ENCODE measurements at places on chromosomes 12 and 14. TPM values are rescaled to one million over a fixed set of nuclear protein-coding genes. Genes with fewer than 3 reads are reported as not detected.

The CLEC4A gene
- total RNA-seq = not detected

The EIF2S3B gene
- 0.63 TPM for total RNA-seq

The SLC5A8 gene
- not detected for total RNA-seq

The KIAA0586 gene
- total RNA-seq = 50.3 TPM

The TMEM63C gene
- total RNA-seq = 4.0 TPM

The POTEG gene
- 0.12 TPM for total RNA-seq

The SERPINA5 gene
- total RNA-seq = not detected

- no peak for DNase-seq
These were observed 267.4 kb downstream of the ALG10 start for GRCh38 chr12:34289431-34290380.

- DNase-seq = no peak
These were observed 725.0 kb upstream of the FLRT2 start for GRCh38 chr14:84804895-84805294.

GRCh38 chr12:84638811-84639368 is 273.7 kb downstream of the SLC6A15 start:
- no peak for DNase-seq

DNA sequence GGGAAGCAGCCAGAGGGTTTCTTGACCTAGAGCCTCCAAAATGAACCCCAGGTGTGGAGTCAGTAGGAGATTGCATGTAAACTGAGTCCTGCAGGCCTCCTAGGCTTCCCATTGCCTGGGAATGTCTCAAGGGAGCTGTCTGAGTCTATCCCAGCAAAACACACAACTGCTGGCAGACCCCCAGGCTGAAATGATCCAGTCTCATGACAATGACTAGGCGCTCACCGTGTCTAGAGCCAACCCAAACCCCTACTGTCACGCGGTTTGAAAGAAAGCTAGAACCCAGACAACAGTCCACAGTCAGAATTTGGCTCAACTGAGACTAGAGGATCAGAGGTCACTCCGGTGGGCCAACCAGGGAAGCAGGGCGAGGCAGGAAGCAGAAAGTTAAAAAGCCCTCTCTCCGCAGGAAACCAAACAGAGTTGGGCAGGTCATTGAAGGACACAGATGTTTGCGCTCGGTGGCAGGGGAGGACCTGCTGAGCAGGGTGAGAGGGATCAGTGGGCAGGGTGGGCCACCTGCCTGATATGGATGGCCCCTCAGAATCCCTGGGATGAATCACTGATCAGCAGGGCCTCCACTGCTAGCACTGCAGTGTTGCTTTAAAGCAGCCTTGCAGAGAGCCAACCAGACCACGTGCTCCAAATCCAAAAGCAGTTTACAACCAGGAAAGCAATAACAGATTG is 23.8 kb downstream of the ACTN1 start:
- DNase-seq = no peak

DNA sequence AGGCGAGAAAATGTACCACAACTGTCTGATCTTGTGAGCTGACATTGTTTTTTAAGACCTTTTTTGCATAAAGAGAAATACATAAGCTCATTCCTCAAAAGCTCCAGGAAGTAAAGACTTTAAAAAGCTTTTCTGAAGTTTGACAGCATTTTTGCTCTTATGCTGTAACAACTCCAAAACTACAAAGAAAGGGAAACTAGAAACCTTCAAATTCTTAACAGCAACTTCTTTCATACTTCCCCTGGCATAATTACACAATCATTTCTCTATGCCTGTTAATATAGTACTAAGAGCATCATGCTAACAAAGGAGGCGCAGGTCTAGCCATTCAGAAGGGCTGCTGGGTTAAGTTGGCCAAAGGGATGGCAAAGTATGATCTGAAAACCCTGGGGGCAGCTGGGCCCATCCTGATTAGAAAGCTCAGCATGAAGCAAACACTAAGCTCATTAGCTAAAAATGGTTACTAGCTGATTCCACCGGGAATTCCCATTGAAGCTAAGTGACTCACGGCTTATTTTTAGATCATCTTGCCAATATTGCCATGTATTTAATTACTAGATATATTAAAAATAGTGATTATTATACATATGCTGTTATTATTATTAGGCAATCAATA is 26.1 kb upstream of the ANP32D start:
- no peak for DNase-seq

DNA sequence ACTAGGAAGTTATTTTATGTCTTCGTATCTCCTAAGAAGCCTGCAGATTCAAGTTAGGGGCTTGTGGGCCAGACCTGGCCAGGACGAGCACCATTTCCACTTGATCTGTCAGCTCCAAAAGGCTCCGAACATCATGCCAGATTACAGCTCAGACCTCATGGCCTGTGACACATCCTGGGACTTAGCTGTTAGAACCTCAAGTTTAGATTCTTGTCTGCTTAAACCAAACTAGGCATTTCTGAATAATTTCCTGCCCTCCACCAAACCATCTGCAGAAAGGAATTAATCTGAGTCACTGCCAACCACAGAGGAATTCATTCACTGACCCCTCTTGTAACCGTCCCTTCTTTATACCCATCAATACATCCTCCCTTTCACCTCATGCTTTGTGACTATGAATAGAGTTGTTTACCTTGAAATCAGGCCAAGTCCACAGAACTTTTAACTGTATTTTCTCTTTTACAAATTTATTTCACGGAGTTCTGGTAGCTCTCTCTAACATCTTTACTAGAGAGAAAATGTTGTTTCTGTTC is 120.3 kb downstream of the FBXL14 start:
- peak; percentile 95 for DNase-seq

DNA sequence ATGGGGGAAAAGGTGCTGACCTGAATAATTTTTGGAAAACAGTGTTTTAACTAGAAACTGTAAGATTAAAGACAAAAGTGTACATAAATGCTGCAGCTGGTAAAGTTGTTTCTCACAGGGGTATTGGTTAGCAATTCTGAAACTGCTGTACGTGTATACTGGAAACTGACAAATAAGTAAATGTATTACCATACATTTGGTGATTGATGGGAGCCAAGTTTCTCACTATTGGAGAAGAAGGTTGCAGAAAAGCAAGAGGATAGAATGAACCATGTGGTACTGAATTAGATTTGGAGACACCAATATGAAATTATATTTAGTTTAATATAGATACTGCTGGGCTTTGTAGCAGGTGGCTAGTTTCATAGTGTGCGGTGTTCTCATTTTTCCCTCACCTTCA is 19.6 kb upstream of the FBXO33 start:
- no peak for DNase-seq

- DNase-seq = no peak
These were observed 74.2 kb upstream of the BDKRB2 start for GRCh38 chr14:96130391-96130790.

DNA sequence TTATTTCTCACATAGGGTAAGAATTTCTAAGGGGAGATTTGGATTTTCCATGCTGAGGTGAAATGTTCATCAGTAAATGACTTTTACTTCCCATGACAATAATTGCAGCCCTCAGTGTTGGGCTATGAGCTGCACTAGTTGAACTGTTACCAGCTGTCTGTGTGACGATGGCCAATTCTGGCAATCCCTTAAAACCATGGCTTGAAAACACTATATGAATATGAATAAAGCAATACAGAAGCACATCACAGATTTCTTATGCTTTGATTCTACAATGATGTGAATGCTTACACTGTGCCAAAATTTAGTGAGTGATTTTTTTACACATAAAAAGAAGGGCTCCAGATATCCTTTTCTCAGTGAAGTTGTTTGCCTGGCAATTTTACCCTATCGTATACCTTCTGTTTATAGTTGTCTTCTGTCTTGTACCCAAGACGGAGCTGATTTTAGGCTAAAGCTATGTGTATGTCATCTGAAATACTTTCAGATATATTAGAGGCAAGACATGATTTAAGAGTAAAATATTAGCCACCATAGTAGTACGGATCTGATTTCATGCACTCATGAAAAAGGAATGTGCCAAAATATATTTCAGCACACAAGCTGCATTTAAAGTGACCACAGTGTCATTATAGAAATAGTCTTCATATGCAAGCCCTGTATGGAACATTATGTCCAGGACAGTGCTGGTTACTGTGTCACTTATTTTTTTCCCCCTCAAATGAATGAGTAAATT is 52.0 kb downstream of the SLC38A4 start:
- DNase-seq = peak; percentile 65

GRCh38 chr12:89969093-89969492 is 260.5 kb upstream of the ATP2B1 start:
- peak; percentile 88 for DNase-seq

DNA sequence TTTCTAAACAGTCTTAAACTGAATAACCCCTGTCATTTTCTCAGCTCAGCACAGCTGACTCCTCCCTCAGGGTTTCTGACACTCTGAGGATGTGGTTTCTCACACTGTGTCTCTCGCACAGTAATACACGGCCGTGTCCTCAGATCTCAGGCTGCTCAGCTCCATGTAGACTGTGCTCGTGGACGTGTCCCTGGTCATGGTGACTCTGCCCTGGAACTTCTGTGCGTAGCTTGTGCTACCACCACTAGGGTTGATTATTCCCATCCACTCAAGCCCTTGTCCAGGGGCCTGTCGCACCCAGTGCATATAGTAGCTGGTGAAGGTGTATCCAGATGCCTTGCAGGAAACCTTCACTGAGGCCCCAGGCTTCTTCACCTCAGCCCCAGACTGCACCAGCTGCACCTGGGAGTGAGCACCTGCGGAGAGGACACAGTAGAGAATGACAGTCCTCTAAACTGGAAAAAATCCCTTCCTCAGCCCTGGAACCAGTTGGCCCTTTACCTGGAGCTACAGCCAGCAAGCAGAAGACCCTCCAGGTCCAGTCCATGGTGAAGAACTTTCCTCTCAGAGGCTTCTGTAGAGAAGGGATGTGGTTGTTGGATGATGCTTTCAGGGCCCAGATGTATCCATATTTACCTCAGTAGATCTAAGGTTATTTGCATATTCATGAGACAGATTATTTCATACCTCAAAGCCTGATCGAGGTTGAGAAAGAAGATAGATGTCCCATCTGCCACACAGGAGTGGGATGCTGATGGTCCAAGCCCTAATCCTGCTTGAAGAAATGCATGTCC is 984.8 kb downstream of the TMEM121 start:
- no peak for DNase-seq

GRCh38 chr12:105289114-105289904 is 41.2 kb upstream of the C12orf75 start:
- peak; percentile 70 for DNase-seq

GRCh38 chr14:58428118-58428683 is 682 bp downstream of the KIAA0586 start:
- DNase-seq = peak; percentile 80

DNA sequence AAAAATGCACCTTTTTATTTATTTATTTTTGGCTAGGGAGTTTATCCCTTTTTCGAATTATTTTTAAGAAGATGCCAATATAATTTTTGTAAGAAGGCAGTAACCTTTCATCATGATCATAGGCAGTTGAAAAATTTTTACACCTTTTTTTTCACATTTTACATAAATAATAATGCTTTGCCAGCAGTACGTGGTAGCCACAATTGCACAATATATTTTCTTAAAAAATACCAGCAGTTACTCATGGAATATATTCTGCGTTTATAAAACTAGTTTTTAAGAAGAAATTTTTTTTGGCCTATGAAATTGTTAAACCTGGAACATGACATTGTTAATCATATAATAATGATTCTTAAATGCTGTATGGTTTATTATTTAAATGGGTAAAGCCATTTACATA is 14.9 kb upstream of the SNAPC1 start:
- no peak for DNase-seq

DNA sequence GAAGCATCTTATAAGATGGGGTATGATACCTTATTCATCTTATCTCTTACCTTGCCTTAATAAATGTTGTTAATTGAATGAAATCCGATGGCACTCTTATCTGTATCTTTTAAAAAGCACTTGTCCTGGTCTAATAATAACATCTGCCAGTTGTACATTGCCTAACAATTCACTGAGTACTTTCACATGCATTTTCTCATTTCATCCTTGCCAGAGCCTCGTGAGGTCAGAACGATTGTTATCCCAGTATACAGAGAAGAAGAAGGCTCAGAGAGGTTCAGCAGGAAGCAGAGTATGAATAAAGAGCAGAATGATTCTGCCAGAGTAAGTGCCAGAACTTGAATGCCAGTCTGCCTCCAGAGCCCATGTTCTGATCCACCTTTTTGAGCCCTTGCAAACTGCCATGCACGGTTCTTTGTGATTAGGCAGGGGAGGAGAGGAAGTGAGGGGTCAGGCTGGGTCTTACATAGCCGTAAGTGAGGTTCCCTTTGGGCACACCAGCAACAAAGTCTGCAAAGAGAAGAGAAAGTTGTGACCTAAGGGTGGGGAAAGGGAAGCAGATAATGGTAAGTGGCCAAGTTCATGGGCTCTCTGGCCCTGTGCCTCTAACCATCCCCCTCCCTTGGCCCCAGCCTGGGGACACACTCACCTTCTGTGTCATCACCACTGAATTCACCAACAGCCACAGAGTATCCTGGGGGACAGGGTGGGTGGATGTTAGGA is 11.7 kb downstream of the ITGA5 start:
- no peak for DNase-seq

DNA sequence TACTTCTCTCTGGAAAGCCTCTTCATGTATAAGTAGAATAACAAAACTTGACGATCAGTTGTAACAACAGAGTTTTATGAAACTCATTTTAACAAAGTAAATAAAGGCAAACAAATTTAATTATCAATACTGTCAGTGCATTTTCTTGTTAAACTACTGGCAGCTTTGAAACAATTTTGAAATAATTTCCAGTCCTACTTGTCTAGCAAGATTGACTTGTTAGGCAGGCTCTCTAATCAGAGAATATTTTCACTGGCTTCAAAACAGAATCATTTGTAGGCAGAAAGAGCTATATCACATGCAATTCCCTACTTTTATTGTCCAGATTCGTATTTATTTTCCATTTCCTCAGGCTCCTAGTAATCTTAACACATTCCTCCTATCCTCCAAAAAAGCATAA is 45.9 kb upstream of the SLC6A13 start:
- DNase-seq = peak; percentile 16

GRCh38 chr14:91317381-91318308 is 73.1 kb upstream of the GPR68 start:
- DNase-seq = peak; percentile 20

DNA sequence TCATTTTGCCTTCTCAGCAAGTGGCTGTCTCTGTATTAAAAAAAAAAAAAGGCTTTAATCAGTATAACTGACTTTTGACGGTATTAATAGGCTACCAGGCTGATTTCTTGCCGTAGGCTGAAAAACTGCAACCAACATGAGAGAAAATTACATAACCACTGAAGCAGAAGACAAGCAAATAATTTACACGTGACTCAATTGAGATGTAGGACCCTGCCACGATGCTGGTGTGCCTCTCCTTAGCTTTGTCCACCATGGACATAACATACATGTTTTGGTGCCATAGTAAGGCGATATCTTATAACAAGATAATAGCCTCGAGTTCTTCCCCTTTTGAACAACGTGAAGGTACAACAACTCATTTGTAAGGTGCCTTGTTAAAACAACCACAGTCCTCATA is 88.7 kb upstream of the GRIP1 start:
- no peak for DNase-seq

DNA sequence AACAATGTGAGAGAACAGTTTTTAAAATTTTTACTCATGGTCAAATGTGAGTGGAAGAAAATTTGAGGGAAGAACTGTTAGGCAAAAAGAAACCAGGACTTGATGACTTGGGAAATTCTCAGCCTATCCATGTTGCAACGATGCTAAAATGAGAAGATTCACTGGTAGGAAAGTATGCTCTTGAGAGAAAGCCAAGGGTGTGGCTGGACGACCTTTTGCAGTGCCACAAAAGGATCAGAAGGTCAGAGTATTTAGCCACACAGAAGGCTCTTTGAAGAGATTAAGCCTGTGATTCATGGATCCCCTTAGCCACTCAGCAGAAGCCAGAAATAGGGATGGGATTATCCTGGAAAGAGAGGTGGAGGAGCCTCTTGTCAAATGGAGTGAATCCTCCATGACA is 336.8 kb downstream of the LRIG3 start:
- DNase-seq = peak; percentile 26
